ENCODE measurements at places on chromosomes 4 and X.

GRCh38 chr4:102764901-102765300 lies 4.1 kb upstream of the MANBA start:
- DNase-seq, result no peak

DNA sequence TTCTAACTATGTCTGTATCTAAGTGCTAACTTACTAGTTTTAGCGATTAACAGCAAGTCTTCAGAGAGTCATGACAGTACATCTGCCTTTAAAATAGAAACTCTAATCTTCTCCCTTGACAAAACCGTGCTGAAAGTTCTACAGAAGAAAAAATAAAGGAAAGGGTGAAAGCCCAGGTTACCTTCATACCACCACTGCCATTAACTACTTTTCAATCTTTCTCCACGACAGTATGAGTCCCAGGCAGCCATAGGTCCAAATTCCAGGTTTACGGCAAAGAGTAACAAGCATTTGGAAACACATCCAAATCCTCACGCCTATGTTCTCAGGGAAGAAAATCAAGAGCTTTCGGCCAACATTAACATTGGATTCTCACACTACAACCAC lies 12.4 kb upstream of the ZCCHC13 start:
- no peak for DNase-seq

GRCh38 chr4:88752076-88752463 lies 54.4 kb upstream of the NAP1L5 start:
- no peak for DNase-seq

DNA sequence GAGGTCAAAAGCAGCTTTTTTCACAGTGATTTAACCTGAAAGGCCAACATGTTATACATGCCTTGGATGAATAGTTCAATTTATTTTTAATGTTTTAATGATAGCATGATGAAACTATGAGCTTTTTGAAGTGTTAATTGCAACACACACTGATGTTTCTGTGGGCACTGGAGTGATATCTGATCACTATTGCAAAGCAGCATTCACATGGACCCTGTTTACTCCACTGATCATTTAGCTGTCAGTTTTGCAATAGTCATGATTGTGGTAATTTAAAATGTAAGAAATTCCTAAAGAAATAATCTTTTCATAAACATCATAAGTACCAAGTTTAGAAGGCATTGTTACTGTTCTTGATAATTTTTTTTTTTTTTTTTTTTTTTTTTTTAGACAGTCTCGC lies 74.1 kb downstream of the ARSJ start:
- DNase-seq, result no peak

GRCh38 chrX:112819008-112819640 lies 21.5 kb downstream of the AMOT start:
- DNase-seq, result no peak

DNA sequence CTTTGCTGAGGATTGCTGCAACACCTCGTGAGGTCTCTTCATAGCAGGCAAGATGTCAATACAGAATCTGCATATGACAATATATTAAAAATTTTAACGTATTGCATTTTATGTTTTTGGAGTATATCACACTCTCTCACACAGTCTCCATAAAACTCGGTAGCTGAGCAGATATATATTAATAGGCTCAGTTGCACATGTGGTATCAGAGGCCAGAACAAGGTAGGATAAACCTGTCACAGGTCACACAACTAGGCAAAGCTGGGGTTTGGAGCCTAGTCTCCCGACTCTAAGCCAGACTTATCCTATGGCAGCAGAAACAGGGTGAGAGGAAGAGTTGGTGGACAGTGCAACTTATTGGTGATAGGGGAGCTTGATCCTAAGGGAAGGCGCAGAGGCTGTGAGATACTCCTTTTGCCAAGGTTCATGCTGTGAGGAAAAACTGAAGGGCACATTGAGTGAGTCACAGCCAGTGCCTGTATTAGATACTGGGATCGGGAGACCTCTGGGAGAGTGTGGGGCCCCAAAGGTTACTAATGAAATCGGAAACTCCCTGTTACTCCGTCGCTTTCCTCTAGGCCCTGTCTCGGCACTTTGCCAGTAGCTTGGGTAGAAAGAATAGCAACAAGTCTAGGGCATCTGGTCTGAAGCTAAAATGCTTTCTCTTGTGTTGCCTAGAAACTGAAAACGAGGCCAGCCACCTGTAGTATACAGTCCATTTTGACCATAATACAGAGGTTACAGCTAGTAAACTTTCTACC lies 195.7 kb downstream of the ARHGAP10 start:
- no peak for DNase-seq

DNA sequence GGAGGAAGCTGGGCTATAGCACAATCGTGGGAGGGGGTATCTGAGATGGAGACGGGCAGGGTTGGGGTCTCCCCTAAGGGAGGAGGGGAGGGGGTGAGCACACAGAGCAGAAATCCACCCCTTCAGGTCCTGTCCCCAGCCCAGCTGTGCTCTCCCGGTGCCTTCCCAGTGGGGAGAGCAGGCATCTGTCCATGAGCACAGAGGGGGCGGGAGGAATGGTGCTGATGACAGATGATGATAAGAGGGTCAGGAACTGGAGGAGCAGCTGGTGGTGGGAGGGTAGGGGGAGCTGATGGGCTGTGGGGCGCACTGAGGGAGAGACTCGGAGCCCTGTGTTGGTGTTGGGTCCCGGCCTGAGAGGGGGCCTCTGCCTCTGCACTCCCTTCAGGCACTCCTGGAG lies 8.6 kb downstream of the ATP2B3 start:
- DNase-seq, result no peak

DNA sequence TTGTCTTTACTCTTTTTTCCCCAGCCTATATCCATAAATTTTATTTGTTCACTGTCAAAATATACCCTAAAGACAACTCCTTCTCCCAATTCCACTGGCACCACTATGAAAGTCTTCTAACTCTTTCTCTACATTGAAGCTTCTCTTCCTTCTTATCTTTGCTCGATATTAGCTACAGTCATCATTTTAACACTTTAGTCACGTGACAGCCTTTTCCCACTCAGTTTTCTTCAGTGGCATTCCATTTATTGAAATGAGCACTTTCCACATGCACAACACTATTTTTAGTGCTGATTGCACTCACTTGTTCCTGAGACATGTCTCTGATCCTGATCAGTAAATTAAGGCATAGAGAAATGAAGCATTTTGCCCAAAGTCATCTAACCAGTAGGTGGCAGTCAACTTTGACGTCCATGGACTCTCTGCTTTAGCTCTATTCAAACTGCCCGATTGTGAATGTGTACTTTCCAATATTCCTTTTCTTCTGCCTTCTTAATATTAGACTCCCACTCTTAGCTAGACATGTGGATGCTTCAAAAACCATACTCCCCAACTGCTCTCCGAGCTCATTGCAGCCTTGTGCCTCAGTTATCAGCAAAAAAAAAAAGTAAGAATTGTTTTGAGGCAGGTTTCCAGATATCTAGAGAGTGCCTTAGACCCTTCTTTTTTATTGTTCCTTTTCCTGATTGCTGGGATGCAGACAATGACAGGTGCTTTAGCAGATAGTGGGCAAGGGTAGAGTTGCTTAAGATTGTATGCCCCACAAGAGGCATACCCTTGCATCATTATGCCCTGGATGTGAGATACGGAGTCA lies 394.4 kb upstream of the ADGRL3 start:
- no peak for DNase-seq

GRCh38 chrX:153867671-153868070 lies 18.3 kb downstream of the L1CAM start:
- DNase-seq, result no peak

DNA sequence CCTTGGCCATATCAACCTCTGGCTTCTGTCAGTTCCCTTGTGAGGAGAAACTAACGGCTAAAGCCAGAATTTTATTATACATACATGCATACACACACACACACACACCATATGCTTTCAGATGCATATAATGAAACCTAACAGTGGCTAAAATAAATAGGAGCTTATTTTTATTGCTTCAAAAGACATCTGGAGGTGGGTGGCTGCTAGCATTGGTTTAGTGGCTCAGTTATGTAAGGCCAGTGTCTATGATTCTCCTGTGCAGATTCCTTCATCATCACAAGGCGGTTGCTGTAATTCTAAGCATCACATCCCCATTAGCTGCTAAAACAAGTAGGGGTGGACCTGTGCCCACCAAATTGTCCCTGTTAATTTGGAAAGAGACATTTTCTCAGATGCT lies 110.8 kb downstream of the MAPK10 start:
- no peak for DNase-seq

GRCh38 chrX:108029928-108030711 lies 14.7 kb upstream of the VSIG1 start:
- DNase-seq, result no peak

DNA sequence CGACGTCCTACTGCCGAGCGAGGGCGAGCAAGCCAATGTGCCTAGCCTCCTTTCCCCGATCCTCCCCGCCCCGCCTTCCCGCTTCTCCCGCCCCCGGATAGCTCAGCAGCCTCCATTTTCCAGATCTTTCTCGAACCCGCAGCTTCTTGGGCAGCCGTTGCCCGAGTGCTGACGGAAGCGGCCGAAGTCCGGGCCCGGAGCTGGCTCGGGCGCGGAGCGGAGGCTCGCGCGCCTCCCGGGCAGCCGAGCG lies 172 bp upstream of the HSPA4L start:
- DNase-seq, result no peak

DNA sequence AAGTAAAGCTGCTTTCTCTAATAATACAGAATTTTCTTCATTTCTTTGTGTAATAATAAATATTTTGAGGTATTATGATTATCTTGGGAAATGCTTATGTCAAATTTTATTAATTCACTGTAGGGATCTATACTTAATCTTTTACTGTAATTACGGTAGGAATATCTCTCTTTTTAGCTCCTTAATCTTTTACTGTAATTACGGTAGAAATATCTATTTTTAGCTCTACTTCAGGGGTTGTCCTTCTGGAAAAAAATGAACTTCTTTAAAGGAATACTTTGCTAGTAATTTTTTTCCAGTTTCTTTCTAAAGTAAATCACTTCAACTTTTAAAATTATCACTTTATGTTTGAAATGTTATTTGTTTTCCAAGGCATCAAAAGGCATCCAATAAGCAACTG lies 2229.4 kb upstream of the AGA start:
- no peak for DNase-seq

DNA sequence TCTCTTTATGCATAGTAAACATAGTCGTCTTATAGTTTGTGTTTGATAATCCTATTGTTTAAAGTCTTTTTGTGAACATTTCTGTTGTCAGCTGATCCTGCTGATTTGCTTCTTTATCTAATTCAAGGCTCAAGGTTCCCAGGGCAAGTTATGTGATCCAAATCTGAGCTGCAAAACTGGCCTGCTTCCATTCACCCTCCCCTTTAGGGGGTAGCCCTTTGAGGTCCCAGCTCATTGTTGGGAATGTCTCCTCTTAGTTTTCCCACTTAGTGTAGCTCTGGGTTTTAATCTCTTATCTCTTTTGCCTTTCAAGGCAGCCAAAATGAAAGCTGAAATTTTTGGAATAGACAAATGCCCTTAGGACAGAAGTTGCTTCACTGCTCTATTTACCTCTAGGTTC lies 40.2 kb upstream of the MAGED1 start:
- DNase-seq, result no peak

GRCh38 chr4:98728871-98729270 lies 70.5 kb upstream of the TSPAN5 start:
- DNase-seq, result no peak

- no peak for DNase-seq
Measured at GRCh38 chrX:132766452-132766851, 192.0 kb downstream of the HS6ST2 start.

DNA sequence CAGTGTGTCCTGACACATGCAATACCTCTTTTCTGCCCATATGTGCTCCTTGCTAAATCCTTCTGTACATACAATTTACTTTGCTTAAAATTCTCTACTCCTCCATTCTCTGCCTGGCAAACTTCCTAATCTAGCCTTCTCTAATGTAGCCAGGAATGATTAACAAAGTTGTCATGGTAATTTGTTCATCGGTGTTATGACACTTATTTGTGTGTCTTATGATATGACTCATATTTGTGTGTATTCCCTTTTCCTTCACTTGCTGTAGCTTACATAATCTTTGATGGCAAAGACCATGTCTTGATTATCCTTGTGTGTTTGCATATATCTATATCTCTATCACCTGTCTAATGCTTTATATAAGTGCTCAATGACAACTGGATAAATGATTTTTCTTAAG lies 133.3 kb downstream of the COL25A1 start:
- no peak for DNase-seq

DNA sequence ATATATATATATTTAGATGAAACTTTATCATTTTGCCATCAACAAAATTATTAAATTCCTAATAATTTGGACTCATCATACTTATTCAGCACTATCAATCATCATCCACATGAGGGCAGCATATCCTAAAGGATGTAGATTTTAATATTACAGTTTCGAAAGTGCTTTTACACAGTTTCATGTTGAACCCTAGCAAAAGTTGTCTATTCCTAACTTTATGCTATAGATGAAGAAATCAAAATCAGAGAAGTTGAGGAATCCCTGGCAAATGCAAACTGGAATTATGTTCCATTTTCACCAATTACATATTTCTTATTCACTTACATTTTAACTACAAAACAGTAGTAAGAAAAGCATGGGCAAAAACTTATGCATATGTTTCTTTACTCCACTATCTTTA lies 36.6 kb upstream of the UGT2A1 start:
- no peak for DNase-seq

- DNase-seq, result no peak
Measured at GRCh38 chr4:186942758-186943377, 219.2 kb upstream of the FAT1 start.

- DNase-seq, result no peak
Measured at GRCh38 chrX:6223516-6223915, 5.2 kb downstream of the NLGN4X start.
